ENCODE measurements at places on chromosomes 5 and 9. TPM values are rescaled to one million over a fixed set of nuclear protein-coding genes. Genes with fewer than 3 reads are reported as not detected.
A peak's percentile ranks its signal among the peaks of the same experiment; 100 is the strongest.

GRCh38 chr5:98564836-98565235 lies 208.6 kb upstream of the RGMB start:
- DNase-seq, result no peak
- H3K4me3 ChIP-seq, result no peak overlapping the region
- H3K4me1 ChIP-seq, result no peaks in the 10 kb centered on the region
- no peaks in the 10 kb centered on the region for H3K36me3 ChIP-seq

- no peaks in the 10 kb centered on the region for H3K36me3 ChIP-seq
- no peak for DNase-seq
- no peak overlapping the region for H3K4me3 ChIP-seq
- H3K4me1 ChIP-seq, result no peaks in the 10 kb centered on the region
Measured at GRCh38 chr5:83406906-83407305, 64.6 kb upstream of the VCAN start.

- no peaks in the 10 kb centered on the region for H3K27me3 ChIP-seq
- H3K4me1 ChIP-seq, result no peaks in the 10 kb centered on the region
- DNase-seq, result no peak
Measured at GRCh38 chr5:120917214-120917758, 453.2 kb downstream of the PRR16 start.

DNA sequence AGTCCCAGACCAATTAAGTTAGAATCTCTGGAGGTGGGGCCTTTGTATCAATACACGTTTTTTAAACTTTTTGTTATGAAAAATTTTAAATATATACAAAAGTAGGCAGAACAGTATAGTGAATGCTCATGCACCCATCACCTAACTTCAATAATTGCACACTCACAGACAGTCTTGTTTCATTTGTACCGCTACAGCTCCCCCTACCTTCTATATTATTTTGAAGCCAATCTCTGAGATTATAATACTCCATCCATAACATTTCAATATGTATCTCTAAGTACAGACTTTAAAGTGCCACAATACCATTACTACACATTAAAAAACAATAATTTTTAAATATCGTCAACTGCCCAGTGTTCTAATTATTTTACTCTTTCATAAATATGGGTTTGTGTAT lies 32.9 kb downstream of the ISL1 start:
- no peaks in the 10 kb centered on the region for H3K27me3 ChIP-seq
- H3K36me3 ChIP-seq, result no peaks in the 10 kb centered on the region
- no peaks in the 10 kb centered on the region for H3K4me1 ChIP-seq
- H3K27ac ChIP-seq, result no peak overlapping the region
- DNase-seq, result no peak

- DNase-seq, result no peak
- H3K27me3 ChIP-seq, result no peaks in the 10 kb centered on the region
- no peaks in the 10 kb centered on the region for H3K36me3 ChIP-seq
- no peak overlapping the region for H3K27ac ChIP-seq
- H3K4me1 ChIP-seq, result no peaks in the 10 kb centered on the region
Measured at GRCh38 chr5:108472237-108472636, 90.3 kb upstream of the FBXL17 start.

DNA sequence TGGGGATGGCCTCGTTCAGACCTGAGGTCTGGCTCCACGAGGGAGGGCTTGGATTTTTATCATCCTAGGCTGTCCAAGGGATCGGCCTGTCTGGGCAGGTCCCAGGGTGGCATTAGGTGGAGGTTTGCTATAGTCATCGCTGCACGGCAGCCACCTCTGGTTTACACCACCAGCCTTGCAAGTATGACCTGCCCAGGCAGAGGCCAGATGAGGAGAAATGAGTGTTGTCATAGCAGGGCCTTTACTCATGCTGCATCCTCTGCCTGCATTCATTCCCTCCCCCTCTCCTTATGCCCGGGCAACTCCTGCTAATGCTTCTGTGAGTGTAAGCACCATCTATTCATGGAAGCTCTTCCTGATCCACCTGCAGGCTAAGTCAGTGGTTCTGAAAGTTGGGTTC lies 15.3 kb upstream of the NDST1 start:
- DNase-seq, result no peak
- H3K27ac ChIP-seq, result no peak overlapping the region
- no peak overlapping the region for H3K4me3 ChIP-seq
- H3K27me3 ChIP-seq, result no peaks in the 10 kb centered on the region
- peaks cover 68% of the 10 kb centered on the region for H3K4me1 ChIP-seq

- no peaks in the 10 kb centered on the region for H3K36me3 ChIP-seq
- DNase-seq, result no peak
- no peaks in the 10 kb centered on the region for H3K27me3 ChIP-seq
- H3K4me1 ChIP-seq, result no peaks in the 10 kb centered on the region
Measured at GRCh38 chr5:172079876-172080275, 73.4 kb upstream of the FBXW11 start.

DNA sequence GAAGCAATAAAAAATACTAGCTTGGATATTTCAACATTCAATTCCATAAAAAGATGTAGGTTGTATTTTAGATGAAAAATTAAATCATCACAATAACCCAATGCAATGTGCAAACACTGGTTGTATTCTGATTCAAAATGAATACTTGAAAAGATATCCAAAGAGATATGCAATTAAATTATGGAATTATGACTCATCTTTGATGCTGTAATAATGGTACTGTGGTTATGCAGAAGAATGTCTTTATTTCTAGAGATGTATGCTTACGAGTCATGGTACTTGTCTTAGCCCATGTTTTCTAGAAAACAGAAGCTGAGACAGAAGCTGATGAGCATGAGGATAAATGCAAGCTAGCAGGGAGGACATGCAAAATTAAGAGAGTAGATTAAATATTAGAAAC lies 1941.4 kb upstream of the NUDT12 start:
- no peak for DNase-seq
- no peaks in the 10 kb centered on the region for H3K4me1 ChIP-seq
- H3K4me3 ChIP-seq, result no peak overlapping the region

GRCh38 chr9:105694848-105695581 lies 674 bp downstream of the TMEM38B start:
- H3K36me3 ChIP-seq, result no peaks in the 10 kb centered on the region
- H3K27ac ChIP-seq, result peak overlapping the region; percentile 64
- no peaks in the 10 kb centered on the region for H3K4me1 ChIP-seq
- no peaks in the 10 kb centered on the region for H3K27me3 ChIP-seq
- H3K4me3 ChIP-seq, result peak overlapping the region; percentile 97
- peak; percentile 61 for DNase-seq

GRCh38 chr9:105877721-105878120 lies 183.4 kb downstream of the TMEM38B start:
- H3K4me1 ChIP-seq, result no peaks in the 10 kb centered on the region
- no peak overlapping the region for H3K4me3 ChIP-seq
- no peak overlapping the region for H3K27ac ChIP-seq
- DNase-seq, result no peak
- H3K36me3 ChIP-seq, result no peaks in the 10 kb centered on the region

- no peak overlapping the region for H3K27ac ChIP-seq
- no peak overlapping the region for H3K4me3 ChIP-seq
- H3K27me3 ChIP-seq, result peaks cover 6% of the 10 kb centered on the region
- no peaks in the 10 kb centered on the region for H3K36me3 ChIP-seq
- peak; percentile 46 for DNase-seq
Measured at GRCh38 chr5:180670586-180671359, 21.4 kb upstream of the FLT4 start.

GRCh38 chr9:128148509-128149000 lies 698 bp upstream of the LCN2 start:
- no peak overlapping the region for H3K27ac ChIP-seq
- no peaks in the 10 kb centered on the region for H3K36me3 ChIP-seq
- no peak overlapping the region for H3K4me3 ChIP-seq
- no peak for DNase-seq
- H3K4me1 ChIP-seq, result peaks cover 12% of the 10 kb centered on the region

- no peaks in the 10 kb centered on the region for H3K4me1 ChIP-seq
- H3K27me3 ChIP-seq, result no peaks in the 10 kb centered on the region
- DNase-seq, result no peak
- no peak overlapping the region for H3K27ac ChIP-seq
- no peak overlapping the region for H3K4me3 ChIP-seq
- no peaks in the 10 kb centered on the region for H3K36me3 ChIP-seq
Measured at GRCh38 chr9:109331353-109331752, 10.5 kb upstream of the EPB41L4B start.

- H3K27ac ChIP-seq, result no peak overlapping the region
- no peak for DNase-seq
- no peaks in the 10 kb centered on the region for H3K4me1 ChIP-seq
- H3K36me3 ChIP-seq, result peaks cover 79% of the 10 kb centered on the region
- H3K4me3 ChIP-seq, result no peak overlapping the region
Measured at GRCh38 chr5:175517824-175518450, 39.6 kb downstream of the SFXN1 start.

- H3K4me3 ChIP-seq, result no peak overlapping the region
- no peaks in the 10 kb centered on the region for H3K36me3 ChIP-seq
- no peaks in the 10 kb centered on the region for H3K4me1 ChIP-seq
- no peak overlapping the region for H3K27ac ChIP-seq
- H3K27me3 ChIP-seq, result no peaks in the 10 kb centered on the region
- DNase-seq, result no peak
Measured at GRCh38 chr5:27276119-27276518, 237.7 kb upstream of the CDH9 start.

GRCh38 chr5:107997338-107997980 lies 326.7 kb upstream of the EFNA5 start:
- DNase-seq, result no peak
- no peak overlapping the region for H3K27ac ChIP-seq
- no peaks in the 10 kb centered on the region for H3K27me3 ChIP-seq
- H3K4me1 ChIP-seq, result no peaks in the 10 kb centered on the region
- H3K36me3 ChIP-seq, result no peaks in the 10 kb centered on the region
- H3K4me3 ChIP-seq, result no peak overlapping the region

DNA sequence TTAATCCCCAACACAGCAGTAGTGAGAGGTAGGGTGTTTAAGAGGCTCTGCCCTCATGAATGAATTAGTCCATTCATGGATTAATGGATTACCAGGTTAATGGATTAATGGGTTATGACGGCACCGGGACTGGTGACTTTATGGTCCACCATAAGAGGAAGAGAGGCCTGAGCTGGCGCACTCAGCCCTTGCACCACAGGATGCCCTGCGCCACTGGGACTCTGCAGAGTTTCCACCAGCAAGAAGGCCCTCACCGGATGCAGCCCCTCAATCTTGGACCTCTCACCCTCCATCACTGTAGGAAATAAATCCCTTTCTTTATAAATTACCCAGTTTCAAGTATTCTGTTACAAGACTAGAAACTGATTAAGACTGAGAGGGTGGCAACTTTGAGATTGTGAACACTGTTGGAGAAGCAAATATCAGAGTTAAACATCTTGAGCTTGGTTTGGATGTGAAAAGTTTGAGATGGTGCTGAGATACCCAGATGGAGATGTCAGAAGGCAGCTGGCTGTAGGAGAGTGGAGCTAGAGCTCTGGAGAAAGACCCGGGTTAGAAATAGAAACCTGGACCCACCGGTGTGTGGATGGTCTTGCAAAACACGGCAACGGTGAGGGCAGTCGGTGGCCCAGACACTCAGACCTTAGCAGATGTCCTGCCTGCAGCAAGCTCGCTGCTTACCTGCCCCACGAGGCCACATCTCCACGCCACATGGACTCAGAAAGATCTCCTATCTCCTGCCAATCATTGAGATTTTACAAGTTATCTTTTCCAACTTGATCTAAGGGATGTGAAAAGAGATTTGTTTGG lies 98.8 kb downstream of the HSD17B3 start:
- H3K27ac ChIP-seq, result no peak overlapping the region
- no peak for DNase-seq
- H3K4me1 ChIP-seq, result no peaks in the 10 kb centered on the region
- no peak overlapping the region for H3K4me3 ChIP-seq
- H3K36me3 ChIP-seq, result no peaks in the 10 kb centered on the region
- no peaks in the 10 kb centered on the region for H3K27me3 ChIP-seq

GRCh38 chr5:558871-559503 lies 34.7 kb upstream of the SLC9A3 start:
- H3K4me1 ChIP-seq, result no peaks in the 10 kb centered on the region
- no peak for DNase-seq
- H3K4me3 ChIP-seq, result no peak overlapping the region
- no peaks in the 10 kb centered on the region for H3K36me3 ChIP-seq
- H3K27me3 ChIP-seq, result no peaks in the 10 kb centered on the region

- H3K27ac ChIP-seq, result no peak overlapping the region
- DNase-seq, result no peak
- no peaks in the 10 kb centered on the region for H3K36me3 ChIP-seq
- no peaks in the 10 kb centered on the region for H3K27me3 ChIP-seq
Measured at GRCh38 chr5:90685425-90686022, 126.9 kb downstream of the ADGRV1 start.

DNA sequence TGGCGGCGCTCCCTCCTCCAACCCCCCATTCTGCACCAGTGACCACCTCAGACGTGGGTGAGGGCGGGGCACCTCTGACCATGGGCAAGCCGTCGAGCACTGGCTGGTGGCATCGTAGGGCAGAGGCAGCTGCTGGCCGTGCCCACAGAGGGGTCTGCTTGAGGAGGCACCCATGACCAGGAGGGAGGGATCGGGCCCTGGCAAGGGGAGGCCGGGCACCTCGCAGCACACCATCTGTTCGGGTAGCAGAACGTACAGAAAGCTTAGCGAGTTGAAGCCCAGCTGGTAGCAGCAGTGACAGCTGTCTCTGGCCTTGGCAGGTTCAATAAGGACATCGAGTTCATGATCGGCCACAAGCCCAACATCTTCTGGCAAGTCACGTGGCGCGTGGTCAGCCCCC lies 4.3 kb upstream of the SLC6A18 start:
- H3K27me3 ChIP-seq, result no peaks in the 10 kb centered on the region
- H3K4me1 ChIP-seq, result no peaks in the 10 kb centered on the region
- DNase-seq, result no peak
- no peak overlapping the region for H3K27ac ChIP-seq

GRCh38 chr5:10702040-10702629 lies 58.9 kb downstream of the DAP start:
- H3K27me3 ChIP-seq, result no peaks in the 10 kb centered on the region
- DNase-seq, result no peak
- H3K36me3 ChIP-seq, result no peaks in the 10 kb centered on the region
- no peak overlapping the region for H3K4me3 ChIP-seq
- no peak overlapping the region for H3K27ac ChIP-seq
- peaks cover 5% of the 10 kb centered on the region for H3K4me1 ChIP-seq

DNA sequence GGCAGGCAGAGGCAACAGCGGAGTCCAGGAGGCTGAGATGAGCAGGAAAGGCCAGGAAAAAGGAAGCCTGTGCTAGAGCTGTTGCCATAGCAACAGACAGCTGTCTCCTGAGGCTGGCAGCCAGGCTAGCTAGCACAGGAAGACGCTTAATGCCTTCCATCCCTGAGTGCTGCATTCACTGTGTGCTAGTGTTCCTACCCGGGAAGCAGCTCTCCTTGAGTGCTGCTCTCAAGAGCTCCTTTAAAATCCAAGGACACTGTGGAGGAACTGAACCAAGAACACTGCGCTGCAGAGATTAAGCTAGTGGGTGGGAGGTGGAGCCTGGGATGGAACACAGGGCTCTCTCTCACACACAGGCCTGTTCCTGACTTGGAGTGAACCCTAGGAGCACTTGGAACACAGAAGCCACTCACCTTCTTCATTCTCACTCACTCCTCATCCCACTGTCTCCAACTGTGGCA lies 53.5 kb upstream of the IL7R start:
- no peak overlapping the region for H3K27ac ChIP-seq
- H3K4me3 ChIP-seq, result no peak overlapping the region
- H3K36me3 ChIP-seq, result no peaks in the 10 kb centered on the region
- H3K27me3 ChIP-seq, result no peaks in the 10 kb centered on the region

The CDH10 gene
- not detected for polyA plus RNA-seq

The SLC6A7 gene
- not detected for polyA plus RNA-seq

The LRRC19 gene
- polyA plus RNA-seq, result 2.1 TPM

The KLHL3 gene
- 0.91 TPM for polyA plus RNA-seq

The CCDC192 gene
- polyA plus RNA-seq, result not detected

The NR2F1 gene
- polyA plus RNA-seq, result 13.0 TPM

The LSM11 gene
- 0.42 TPM for polyA plus RNA-seq

The FBXO38 gene
- 8.2 TPM for polyA plus RNA-seq

The CEP72 gene
- polyA plus RNA-seq, result 1.4 TPM

All from liver (tissue), 10 donors.